MV-4-11 (cell line): ENCODE measurements at places on chromosomes 12 and 14.

GRCh38 chr12:59500915-59501314 is 94.9 kb upstream of the SLC16A7 start:
- DNase-seq, result no peak

DNA sequence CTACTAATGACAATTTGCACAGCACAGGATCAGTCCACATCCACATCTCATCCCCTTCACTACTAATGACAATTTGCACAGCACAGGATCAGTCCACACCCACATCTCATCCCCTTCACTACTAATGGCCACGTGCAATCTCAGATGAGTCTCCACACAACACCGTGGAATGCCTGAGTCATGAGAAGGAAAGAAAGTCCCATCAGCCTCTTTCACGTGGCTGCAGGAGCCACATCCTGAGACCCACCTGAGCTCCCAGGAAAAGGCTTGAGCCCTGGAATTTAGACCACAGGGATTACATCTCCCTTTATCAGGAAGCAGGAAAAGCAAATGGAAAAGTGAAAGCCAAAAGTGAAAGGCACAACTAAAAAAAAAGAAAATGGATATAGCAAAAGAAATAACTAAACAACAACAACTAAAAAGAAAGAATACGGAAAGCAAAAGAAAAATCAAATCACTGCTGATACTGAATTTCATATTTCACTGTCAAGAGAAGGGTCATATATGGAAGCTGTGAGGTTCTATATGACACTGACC is 1300.5 kb downstream of the TMEM121 start:
- no peak for DNase-seq

- peak; percentile 57 for DNase-seq
Measured at GRCh38 chr12:59649203-59649602, 53.4 kb downstream of the SLC16A7 start.

- no peak for DNase-seq
Measured at GRCh38 chr12:67483871-67484554, 164.5 kb upstream of the DYRK2 start.

- DNase-seq, result no peak
Measured at GRCh38 chr14:31963587-31963986, 113.5 kb upstream of the ARHGAP5 start.

DNA sequence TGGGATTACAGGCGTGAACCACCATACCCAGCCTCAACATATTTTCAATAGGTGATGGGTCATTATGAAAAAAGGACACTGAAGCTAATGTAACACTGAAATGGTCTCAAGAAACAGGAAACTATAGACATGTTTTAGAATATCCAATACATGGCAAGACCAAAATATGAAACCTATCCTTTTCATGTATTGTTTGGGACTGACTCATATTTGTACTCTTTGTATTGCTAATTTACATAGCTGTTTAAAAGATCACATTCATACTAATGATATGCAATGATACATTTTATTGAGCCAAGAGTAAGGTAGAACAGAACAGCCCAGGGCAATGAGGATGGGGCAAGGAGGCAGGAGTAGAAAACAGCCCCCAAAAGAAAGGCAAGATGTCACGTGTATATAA is 32.6 kb downstream of the RESF1 start:
- no peak for DNase-seq

DNA sequence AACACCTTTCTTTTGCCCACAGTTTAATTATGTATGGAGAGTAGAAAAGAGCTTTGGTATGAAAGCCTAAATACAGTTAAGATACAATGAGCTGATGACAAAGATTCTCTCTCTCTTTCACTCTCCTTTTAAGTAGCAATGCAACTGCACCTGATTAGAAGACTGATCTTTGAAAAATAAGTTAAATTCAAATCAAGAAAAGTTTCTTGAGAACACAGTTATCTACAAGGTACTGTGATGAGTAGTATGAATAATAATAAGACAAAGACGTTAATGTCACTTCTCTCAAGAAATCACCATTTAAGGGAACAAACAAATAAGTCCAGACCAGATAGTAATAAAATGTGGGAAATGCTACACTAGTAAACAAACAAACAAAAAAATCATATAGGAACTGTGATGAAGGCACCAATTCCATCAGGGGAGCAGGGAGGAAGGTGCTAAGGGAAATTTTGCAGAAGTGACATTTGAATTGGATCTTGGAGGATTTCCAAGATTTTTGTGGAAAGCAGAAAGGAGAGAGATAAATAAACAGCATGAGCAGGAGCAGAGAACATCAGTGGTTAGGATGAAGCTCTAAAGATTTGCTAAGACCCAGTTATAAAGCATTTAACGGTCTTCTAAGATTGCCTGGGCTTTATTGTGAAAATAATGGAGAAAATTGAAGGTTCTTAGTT is 65.2 kb upstream of the STK38L start:
- no peak for DNase-seq

DNA sequence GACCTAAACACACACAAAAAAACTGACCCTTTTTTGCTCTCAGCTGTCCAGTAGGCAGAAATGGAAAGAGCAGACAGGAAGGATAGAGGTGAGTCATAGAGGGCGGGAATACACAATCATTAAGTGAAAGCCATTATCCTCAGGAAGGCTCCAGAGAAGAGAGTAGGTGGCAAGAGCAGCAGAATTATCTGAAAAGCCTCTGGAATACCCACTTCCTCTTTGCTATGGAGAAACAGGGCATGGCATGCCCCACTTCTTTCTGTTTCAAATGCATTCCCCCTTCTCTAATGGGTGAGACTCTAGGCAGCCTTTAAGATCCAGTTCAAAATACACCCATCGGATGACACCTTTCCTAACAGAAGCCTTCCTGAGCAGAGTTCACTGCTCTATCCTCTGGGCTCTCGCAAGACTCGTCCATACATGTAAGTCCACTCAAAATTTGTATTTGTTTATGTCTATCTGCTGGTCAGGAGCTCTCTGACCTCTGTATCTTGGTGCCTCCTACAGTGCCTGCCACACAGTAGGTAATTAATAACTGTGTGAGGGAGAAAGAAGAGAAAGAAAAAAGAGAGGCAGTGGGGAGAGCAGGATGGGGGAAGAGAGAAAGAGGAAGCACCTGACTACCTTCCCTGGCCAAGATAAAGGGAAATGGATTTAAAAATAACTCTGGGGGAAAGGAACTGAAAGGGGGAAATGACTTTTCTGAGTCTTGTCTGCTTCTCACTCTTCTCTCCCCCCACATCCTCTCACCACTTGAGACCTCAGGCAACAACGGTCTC is 8.5 kb downstream of the KLHL33 start:
- DNase-seq, result peak; percentile 98

DNA sequence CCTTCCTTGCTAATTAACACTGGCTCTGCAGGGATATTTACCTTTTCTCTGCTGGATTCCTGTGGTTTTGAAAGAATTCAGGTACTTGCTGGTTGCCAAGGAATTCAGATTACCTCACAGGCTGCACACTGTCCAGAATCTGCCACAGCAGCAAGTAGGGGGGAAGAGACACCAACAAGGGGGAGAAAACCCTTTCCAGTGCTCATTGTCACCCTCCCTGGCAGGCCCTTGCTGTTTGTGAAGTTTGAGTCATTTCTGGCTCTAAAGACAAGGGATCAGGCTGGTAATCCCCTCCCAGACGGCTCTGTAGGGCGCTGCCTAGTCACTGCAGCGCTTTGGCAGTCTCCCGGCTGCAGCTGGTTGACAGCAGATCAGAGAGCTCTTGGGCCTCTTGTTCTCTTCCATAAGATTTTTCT is 50.8 kb downstream of the TTLL5 start:
- DNase-seq, result peak; percentile 13

DNA sequence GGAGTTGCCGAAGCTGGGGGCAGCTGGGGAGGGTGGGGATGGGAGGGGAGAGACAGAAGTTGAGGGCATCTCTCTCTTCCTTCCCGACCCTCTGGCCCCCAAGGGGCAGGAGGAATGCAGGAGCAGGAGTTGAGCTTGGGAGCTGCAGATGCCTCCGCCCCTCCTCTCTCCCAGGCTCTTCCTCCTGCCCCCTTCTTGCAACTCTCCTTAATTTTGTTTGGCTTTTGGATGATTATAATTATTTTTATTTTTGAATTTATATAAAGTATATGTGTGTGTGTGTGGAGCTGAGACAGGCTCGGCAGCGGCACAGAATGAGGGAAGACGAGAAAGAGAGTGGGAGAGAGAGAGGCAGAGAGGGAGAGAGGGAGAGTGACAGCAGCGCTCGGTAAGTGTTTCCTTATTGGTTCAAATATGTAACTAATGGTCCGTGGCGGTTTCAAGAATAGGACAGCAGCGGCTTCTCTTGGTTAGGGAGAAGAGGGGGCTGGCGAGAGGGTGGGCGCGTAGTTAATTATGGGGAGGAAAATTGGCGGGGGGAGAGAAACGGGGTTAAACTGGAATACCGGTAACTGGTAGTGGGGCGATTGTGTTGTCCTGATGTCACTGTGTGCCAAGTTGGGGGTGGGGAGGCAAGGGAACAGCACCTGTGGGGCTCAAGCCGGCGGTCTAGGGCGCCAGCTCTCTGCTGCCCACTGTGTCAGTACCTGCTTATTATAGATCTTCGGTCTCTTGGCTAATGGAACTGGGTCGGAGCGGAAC is 8.4 kb downstream of the HOXC8 start:
- DNase-seq, result no peak

GRCh38 chr12:40225984-40226602 is 1.3 kb downstream of the LRRK2 start:
- peak; percentile 68 for DNase-seq

DNA sequence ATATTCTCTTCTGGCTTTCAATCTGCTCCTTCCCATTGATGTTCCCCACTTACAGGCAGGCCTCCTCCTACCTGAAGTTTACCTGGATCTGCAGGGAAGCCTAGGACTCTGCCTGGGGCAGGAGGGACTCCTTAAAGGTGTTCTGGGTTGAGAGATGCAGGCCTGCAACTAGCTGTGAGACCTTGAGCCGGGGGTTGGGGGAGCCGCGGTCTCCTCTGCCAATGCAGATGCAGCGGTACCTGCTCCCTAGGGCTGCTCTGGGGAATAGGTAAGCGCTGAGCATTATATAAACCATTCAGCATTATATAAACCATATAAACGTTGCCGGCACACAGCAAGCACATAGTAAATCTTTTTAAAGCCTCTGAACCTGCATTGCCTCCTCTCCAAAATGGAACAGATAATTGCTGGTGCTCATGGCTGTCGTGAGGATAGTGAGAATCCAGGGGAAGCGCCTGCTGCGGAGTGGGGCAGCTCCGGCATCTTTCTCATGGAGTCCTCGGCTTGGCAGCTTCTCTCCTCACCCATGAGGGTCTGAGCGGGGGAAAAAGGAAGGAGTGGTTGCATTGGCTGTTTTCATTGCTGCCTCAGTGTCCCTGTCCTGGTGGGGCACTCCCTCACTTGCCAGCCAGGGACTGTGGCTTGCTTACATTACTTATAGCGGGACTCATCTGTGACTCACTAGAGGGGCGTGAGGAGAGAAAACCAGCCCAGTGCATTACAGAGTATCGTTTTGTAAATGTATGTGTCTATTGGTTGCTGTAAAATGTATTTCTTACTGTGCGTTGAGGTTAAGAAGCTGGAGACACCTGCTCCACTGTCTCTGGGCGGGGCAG is 12.5 kb upstream of the KRT80 start:
- no peak for DNase-seq

DNA sequence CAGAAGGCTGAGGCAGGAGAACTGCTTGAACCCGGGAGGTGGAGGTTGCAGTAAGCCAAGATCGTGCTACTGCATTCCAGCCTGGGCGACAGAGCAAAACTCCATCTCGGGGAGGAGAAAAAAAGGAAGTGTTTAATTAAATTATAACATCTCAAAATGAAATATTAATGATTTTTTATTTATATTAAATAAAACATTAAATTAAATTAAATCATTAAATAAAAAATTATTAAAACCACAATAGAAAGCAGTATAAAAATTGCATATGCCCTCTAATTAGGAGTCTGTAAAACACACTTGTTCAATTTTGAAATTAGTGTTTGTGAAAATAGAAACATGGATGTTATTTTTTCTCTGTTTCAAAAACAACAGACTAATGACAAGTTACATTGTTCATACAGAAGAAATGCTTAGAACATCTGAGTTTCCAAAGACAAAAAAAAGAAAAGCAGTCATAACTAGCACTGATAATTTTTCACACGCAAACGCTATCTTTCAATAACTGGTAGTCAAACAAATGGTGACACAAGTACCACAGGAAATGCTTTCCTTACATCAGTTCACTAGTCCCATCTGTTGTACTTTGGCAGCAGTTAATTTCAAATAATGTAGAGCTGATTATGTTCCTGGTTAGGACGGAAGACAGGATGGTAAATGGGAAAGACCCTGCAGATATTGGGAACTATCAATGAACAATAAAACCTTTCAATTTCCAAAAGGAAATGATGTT is 54.9 kb downstream of the HECTD4 start:
- no peak for DNase-seq

DNA sequence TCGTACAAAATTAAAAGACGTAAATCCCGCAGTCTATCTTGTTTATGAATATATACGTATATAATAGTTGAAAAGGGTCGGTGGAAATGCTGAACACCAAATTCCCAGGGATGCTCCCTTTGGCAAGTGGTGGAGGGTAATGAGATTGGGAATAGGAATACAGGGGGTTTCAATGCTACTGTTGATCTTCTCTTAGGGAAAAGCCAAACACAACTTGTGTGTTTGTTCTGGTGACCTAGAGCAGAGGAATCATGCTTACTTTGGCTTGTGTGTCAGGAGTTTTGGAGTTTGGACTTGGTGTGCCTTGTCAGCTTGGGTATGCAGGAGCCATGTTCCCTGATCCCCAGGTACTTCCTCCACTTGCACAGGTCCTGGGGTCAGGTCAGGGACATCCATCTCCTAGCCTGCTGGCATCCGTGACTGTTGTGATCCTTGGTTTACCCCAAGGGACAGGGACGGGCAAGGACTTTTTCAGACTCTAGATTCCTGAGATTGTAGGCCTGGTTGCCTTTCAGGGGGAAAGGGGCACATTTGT is 4.1 kb downstream of the SLC10A1 start:
- no peak for DNase-seq

DNA sequence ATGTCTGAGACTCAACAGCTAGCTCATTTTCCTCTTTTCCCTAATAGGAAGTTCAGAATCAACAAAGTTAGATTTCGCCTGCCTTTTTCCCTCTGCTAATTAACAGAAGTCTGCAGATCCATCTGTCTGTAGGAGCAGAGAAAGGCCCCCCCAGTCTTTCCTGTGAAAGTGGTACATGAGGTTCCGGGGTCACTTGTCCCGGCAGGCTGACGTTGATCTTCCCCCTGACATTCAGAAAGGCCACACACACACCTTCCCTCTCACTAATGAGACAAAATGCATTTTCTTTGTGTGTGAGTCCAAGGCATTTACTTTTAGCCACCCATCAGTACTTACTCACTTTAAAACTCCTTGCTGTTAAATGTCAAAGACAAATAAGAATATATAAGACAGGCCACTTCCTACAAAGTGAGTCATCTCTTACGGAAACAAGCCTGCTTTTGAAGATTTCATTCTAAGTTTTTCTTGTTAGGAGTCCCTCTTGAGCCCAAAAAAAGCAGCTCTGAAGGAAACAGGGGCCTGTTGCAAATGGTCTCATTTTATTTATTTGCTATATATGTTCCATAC is 138.7 kb downstream of the TTC7B start:
- peak; percentile 56 for DNase-seq

DNA sequence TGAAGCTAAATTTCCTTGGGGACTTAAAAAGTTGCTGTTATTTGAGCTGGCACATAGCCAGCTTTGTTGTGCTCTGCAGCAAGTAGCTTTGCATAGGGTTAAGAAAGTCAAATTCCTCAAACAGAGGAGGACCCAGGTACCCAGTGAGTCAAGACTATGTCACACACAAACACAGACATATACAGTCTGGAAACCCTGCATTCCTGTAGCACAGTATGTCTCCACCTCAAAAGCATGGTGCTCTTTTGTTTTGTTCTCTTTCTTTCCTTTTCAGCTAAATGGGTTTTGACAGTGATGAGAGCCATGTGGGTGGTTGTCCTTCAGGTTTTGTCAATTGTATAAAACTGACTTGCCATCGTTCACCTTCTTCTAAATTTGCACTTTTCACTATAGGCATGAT is 179.6 kb upstream of the DIO2 start:
- DNase-seq, result no peak

GRCh38 chr12:5309654-5310053 is 122.3 kb upstream of the NTF3 start:
- no peak for DNase-seq
